Renal pelvis (tissue), 12 donors: ENCODE measurements at places on chromosomes 5 and 9. TPM values are rescaled to one million over a fixed set of nuclear protein-coding genes. Genes with fewer than 3 reads are reported as not detected.

DNA sequence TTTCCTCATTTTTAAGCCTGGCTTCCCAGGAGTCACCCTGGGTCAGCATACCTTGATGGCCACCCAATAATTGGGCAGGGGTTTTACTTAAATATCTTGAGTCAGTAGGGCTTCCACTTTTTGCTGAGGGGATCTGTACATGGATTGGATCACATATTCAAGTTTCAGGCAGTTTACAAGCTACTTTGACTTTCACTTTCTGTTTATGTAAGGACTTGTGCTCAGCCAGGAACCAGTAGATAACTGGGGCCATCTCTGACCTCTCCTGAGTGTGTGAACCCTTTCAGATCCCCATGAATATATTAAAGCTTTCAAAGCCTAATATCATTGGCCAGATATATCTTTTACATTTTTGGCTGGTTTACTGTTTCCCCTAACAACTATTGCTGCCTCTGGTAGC lies 45.1 kb downstream of the SLCO6A1 start:
- DNase-seq, result no peak

DNA sequence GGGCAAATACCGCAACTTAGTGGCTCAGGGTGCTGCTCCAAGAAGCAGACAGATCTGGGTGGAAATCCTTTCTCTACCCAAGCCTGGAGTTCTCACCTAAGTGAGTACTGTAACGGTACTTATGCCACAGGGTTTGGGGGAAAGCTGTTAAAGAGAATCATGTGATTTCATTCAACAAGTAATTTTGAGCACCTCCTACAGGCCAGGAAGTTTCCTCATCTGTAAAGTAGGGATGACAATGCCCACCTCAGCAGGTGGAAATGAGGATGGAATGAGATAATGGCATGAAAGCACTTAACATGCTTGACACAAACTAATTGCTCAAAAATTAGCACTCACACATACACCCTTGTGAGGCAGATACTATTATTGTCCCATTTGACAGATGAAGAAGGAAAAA lies 114.1 kb downstream of the JAKMIP2 start:
- DNase-seq, result no peak

DNA sequence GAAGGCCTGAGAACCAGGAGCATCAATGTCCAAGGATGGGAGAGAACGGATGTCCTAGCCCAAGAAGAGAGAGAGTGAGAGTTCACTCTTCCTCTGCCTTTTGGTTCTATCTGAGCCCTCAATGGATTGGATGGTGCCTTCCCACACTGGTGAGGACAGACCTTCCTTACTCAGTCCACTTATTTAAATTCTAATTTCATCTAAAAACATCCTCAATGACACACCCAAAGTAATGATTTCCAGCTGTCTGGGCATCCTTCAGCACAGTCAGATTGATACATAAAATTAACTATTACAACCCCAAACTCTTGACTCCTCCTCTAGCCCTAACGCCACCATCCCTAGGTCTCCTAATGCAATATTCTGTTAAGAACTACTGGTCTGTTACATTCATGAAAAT lies 122.0 kb downstream of the GAS1 start:
- DNase-seq, result no peak

DNA sequence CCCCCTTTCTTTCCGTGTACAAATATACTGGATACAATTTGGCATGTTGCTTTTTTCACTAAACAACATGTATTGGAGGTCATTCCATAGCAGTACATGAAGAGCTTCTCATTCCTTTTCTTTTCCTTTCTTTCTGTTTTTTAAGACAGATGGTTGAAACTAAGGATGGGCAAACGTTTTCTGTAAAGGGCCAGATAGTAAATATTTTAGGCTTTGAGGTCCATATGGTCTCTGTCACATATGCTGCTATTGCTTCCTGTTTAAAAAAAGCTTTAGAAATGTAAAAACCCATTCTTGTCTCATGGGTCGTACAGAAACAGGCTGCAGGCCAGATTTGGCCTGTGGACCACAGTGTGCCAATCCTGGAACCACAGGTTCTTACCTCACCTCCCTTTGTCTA lies 160.1 kb downstream of the ACER2 start:
- no peak for DNase-seq

GRCh38 chr5:146103594-146103993 lies 1.8 kb downstream of the PLAC8L1 start:
- no peak for DNase-seq

- no peak for DNase-seq
Measured at GRCh38 chr5:68217047-68217355, 1.4 kb downstream of the PIK3R1 start.

DNA sequence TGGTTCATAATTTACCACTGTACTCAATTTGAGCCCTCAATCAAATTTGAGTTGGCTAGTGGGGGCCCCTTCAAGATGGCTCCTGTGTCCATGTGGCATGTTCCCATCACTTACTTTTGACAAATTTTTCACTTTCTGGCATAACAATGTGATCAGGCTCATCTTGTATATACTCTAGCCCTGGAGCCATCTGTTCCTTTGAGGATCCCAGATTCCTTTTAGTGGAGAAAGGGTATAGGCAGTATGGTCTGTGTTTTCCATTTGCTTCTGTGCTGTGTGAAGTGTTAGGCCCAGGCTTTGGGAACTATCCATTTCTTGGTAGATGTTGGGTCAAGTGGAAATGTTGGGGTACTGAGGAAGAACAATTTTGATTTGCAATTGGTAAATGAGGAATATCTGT lies 45.7 kb downstream of the SH3GL2 start:
- DNase-seq, result no peak

- DNase-seq, result no peak
Measured at GRCh38 chr5:173744551-173744950, 128.1 kb upstream of the BOD1 start.

DNA sequence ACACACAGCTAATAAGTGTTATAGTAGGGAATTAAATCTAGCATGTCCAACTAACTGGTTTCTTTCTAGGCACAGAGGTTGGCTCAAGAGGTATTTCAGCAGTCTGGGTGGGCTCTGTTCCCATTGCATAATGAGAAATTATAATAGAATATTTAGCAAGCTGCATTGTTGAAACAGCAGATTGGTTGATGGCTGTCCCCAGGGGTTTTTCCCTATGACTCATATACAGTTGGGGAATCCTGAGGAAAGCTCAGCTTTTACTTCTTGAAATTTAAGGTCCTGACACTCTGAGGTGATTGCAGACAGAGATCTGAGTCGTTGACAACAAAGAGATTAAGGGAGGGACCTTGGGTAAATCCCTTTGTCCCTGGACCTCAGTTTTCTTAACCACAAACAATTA lies 38.3 kb upstream of the TNFSF8 start:
- no peak for DNase-seq

DNA sequence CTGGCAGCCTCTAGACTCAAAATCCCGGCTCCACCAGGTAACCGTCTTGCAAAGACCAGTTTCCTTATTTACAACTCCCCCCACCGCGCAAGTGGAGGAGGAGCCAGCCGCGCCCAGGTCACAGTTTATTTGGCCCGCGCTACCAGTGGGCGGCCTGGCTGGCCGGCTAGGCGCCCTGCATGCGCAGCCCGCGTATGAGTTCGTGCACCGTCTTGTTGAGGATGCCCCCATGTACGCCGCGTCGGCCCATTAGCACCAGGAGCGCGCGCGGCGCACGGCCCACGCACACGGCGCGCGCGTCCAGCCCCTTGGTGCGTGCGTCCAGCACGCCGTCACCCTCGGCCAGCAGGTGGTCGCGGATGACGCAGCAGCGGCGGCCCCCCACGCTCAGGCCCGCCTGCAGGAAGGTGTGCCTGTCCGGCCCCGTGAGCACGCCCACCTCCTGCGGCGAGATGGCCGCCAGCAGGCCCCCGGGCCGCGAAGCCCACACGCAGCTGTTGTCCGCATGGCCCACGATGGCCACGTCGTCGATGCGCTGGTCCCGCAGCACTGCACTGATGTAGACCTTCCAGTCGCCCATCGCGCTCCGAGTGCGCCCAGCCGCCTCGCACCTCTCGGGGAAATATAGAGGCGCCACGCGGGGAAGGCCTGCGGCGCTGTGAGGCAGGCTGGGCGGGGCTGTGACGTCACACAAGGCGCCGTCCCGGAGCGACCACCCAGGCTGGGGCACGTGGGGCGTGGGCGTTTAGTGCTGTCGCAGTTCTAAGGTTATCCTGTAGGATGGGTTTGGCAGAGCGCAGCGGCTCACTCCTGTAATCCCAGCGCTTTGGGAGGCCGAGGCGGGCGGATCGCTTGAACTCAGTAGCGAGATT lies at the start of gene PFN3:
PFN3 (minus strand) TSS at position 665 of the 872 bp plus-strand sequence; CDS start at position 580, 85 bp downstream.
- peak; percentile 59 for DNase-seq

GRCh38 chr9:72188232-72188631 lies 39.0 kb downstream of the GDA start:
- no peak for DNase-seq

- DNase-seq, result no peak
Measured at GRCh38 chr9:134271338-134272301, 54.6 kb upstream of the RXRA start.

GRCh38 chr9:111909444-111909843 lies 12.8 kb downstream of the UGCG start:
- no peak for DNase-seq

DNA sequence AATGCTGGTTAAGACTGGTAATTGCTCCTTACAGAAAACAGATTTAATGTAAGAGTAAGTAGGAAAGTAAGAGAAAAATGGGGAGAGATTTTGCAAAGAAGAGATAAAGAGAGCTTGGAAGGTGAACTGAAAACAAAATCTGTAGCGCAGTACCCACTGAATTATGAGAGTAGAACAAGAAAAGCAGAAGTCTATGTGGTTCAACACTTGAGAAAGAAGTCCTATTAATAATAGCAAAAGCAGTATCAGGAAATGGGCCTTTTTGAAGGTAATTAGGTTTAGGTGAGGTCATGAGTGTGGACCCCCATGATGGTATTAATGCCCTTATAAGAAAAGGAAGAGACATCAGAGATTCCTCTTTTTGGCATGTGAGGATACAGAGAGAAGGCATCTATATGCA lies 460.6 kb downstream of the CETN3 start:
- no peak for DNase-seq

- DNase-seq, result no peak
Measured at GRCh38 chr9:2285416-2286332, 270.5 kb downstream of the SMARCA2 start.

GRCh38 chr9:111896942-111897600 lies 457 bp downstream of the UGCG start:
- DNase-seq, result peak; percentile 49

- no peak for DNase-seq
Measured at GRCh38 chr9:79769476-79770275, 197.9 kb downstream of the TLE4 start.

Gene SLC9A3
- 69.6 TPM for polyA plus RNA-seq

Gene OGN
- 40.6 TPM for polyA plus RNA-seq

Gene ACOT12
- polyA plus RNA-seq, result 1.1 TPM

Gene SPATA31D4
- not detected for polyA plus RNA-seq

Gene NUTM2F
- not detected for polyA plus RNA-seq

Gene SPATA31A3
- polyA plus RNA-seq, result not detected

Gene DAB2
- 240 TPM for polyA plus RNA-seq
